Right forelimb (tissue), 1 donor: ENCODE measurements at places on chromosomes 6 and 20.

DNA sequence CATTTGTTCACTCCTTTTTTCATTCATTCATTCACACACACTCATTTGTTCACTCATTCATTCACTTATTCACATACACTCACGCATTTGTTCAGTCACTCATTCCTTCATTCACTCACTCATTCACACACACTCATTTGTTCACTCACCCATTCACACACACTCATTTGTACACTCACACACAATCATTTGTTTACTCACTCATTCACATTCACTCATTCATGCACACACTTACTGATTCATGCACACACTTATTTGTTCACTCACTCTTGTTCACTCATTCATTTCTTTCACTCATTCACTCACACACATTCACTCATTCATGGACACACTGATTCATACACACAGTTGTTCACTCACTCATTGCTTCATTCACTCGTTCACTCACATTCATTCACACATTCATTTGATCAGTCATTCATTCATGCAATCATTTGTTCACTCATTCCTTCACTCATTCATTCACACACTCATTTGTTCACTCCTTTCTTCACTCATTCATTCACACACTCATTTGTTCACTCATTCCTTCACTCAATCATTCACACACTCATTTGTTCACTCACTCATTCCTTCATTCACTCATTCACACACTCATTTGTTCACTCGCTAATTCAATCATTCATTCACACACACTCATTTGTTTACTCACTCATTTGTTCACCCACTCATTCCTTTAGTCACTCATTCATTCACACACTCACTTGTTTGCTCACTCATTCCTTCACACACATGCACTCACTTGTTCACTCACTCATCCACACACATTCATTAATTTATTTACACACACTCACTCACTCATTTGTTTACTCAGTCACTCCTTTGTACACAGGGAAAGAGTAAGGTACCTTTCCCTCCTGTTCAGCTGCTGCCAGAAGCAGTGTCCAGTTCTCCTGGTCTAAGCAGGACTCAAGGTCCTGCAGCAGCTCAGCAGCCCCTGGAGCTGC lies 50.7 kb upstream of the BHLHE23 start:
- peak; percentile 23 for DNase-seq

DNA sequence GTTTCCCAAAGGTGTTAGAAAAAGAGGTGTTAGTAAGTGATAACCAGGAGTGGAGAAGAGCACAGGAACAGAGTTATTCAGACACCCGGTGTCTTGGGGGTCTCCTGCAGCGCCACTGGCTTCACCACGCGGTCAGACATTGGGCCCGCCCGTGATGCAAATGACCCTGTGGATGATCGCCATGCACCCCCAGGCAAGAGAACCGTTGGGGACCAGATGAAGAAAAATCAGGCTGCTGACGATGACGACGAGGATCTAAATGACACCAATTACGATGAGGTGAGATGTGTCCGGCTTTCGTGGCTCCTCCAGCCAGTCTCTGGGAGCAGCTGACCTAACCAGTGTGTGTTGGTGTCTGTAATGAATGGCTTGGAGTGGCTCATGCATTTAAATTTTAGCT lies 2.0 kb downstream of the PRPF6 start:
- no peak for DNase-seq

- no peak for DNase-seq
Measured at GRCh38 chr20:33927724-33928123, 66.0 kb upstream of the RALY start.

GRCh38 chr20:41983159-41983558 lies 365.0 kb upstream of the CHD6 start:
- no peak for DNase-seq

- peak; percentile 60 for DNase-seq
Measured at GRCh38 chr6:170018936-170019817, 267.8 kb downstream of the ERMARD start.

DNA sequence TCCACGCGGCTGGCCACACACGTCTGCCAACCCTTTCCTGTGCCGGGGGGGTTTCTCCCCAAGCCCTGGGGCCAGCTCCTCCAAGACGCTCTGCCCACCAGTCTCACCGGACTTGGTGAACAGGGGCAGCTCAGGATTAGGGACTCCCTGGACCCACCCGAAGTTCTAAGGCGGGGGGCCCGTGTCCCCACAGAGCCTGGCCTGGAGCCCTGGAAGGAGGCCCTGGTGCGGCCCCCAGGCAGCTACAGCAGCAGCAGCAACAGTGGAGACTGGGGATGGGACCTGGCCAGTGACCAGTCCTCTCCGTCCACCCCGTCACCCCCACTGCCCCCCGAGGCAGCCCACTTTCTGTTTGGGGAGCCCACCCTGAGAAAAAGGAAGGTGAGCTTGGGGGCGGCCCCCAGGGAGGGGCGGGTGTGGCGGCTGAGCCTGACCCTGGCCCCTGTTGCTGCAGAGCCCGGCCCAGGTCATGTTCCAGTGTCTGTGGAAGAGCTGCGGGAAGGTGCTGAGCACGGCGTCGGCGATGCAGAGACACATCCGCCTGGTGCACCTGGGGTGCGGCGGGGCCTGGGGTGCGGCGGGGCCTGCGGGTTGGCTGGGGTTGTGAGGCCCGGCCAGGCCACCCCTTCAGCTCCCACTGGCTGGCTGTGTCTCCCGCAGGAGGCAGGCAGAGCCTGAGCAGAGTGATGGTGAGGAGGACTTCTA lies 2.3 kb downstream of the SLC2A4RG start:
- no peak for DNase-seq

- DNase-seq, result no peak
Measured at GRCh38 chr6:5141046-5141445, 55.9 kb downstream of the PPP1R3G start.
